ENCODE measurements at places on chromosomes 11 and 22.
A peak's percentile ranks its signal among the peaks of the same experiment; 100 is the strongest.

- H3K4me1 ChIP-seq = no peaks in the 10 kb centered on the region
- DNase-seq = no peak
These were observed at the start of gene PRODH for GRCh38 chr22:18935889-18936529. Gene PRODH (minus strand): TSS chr22:18936293. CDS start chr22:18936287, 6 bp downstream.

GRCh38 chr11:47553406-47553743 is 443 bp upstream of the CELF1 start:
- DNase-seq = no peak
- no peaks in the 10 kb centered on the region for H3K27me3 ChIP-seq
- peak overlapping the region; percentile 88 for H3K27ac ChIP-seq
- H3K36me3 ChIP-seq = no peaks in the 10 kb centered on the region
- peak overlapping the region; percentile 85 for H3K4me3 ChIP-seq
- H3K4me1 ChIP-seq = peaks cover 44% of the 10 kb centered on the region

- DNase-seq = no peak
- no peaks in the 10 kb centered on the region for H3K27me3 ChIP-seq
- H3K27ac ChIP-seq = no peak overlapping the region
- H3K36me3 ChIP-seq = no peaks in the 10 kb centered on the region
- H3K4me3 ChIP-seq = no peak overlapping the region
These were observed 226.3 kb downstream of the OPCML start for GRCh38 chr11:133306019-133306418.

DNA sequence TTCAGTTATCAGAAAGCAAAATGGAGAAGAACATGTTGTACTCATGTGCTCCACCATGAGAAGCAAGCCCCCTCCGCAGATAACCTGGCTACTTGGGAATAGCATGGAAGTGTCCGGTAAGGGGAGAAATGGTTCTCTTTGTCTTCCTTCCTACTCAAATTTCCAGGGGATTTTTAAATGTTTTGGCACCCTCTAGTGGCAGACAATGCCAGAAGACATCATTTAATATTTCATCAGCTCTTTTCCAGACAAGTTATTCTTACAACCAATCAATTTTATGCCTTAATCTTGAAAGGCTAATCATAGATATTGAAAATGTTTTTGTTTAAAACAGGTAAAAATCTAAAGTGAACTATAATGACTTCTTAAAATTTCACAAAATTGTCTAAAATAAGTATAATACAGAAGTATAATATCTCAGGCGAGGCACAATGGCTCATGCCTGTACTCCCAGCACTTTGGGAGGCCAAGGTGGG is 15.7 kb downstream of the CRTAM start:
- no peaks in the 10 kb centered on the region for H3K27me3 ChIP-seq
- DNase-seq = peak; percentile 50
- H3K36me3 ChIP-seq = no peaks in the 10 kb centered on the region
- H3K4me3 ChIP-seq = no peak overlapping the region
- peaks cover 25% of the 10 kb centered on the region for H3K4me1 ChIP-seq
- no peak overlapping the region for H3K27ac ChIP-seq

GRCh38 chr11:108592591-108593213 is 866 bp downstream of the EXPH5 start:
- no peaks in the 10 kb centered on the region for H3K36me3 ChIP-seq
- H3K27ac ChIP-seq = peak overlapping the region; percentile 45
- peaks cover 6% of the 10 kb centered on the region for H3K27me3 ChIP-seq
- peaks cover 9% of the 10 kb centered on the region for H3K4me1 ChIP-seq

Measured in CD4-positive, alpha-beta memory T cell (primary cell).